ENCODE measurements at places on chromosomes 4 and X.

DNA sequence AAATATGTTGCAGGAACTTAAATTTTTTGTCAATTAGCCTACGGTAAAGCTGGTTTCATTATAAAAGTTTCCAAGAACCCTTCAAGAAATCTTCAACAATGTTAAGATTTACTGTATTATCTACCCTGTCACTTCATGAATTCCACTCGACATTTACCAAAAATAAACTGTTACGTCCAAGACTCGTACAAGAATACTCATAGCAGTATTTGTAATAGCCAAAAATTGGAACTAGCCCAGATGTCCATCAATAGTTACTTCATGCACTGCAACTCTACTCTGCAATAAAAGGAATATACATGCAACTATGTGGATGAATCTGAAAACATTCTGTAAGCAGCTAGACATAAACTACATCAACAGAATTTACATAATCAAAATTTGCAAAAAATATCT is 13.4 kb downstream of the RBMX start:
- DNase-seq: no peak

GRCh38 chrX:106742805-106743204 is 16.3 kb downstream of the RNF128 start:
- no peak for DNase-seq

- DNase-seq: no peak
Measured at GRCh38 chrX:10310511-10310910, 153.7 kb downstream of the CLCN4 start.

DNA sequence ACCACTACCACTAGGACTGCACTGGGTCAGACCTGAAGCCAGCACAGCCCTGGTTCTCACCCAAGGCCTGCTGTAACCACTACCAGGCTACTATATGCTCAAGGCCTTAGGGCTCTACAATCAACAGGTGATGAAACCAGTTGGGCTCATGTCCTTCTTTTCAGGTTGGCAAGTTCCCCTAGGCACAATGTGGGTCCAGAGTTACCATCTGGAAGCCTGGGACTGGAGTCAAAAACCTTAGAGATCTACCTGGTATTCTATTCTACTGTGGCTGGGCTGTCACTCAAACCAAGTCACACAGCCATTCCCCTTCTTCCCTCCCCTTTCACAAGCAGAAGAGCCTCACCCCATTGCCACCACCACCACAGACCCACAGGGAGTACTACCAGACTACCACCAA is 175.6 kb downstream of the RELL1 start:
- DNase-seq: no peak
